IPS DF 19.7 (cell line): ENCODE measurements at places on chromosomes 5 and 9.

- no peak for DNase-seq
Measured at GRCh38 chr9:74554751-74555419, 57.8 kb downstream of the RORB start.

GRCh38 chr5:1800472-1801221 is 560 bp upstream of the NDUFS6 start:
- DNase-seq: no peak

DNA sequence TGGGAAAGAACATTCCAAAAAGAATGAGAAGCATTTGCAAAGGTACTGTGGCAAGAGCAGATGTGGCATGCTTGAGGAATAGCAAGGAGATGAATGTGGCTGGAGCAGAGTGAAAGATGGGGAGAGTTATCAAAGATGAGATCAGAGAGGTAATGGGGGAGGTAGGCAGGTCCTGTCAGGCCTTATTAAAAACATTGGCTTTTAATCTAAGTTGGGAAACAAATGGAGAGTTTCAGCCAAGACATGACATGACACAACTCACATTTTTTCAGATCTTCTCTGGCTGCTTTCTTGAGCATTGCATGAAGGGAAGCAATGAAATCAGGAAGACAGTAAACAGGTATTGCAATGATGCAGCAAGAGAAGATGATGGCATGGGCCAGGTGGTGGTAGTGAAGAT is 120.3 kb downstream of the MUSK start:
- DNase-seq: no peak

DNA sequence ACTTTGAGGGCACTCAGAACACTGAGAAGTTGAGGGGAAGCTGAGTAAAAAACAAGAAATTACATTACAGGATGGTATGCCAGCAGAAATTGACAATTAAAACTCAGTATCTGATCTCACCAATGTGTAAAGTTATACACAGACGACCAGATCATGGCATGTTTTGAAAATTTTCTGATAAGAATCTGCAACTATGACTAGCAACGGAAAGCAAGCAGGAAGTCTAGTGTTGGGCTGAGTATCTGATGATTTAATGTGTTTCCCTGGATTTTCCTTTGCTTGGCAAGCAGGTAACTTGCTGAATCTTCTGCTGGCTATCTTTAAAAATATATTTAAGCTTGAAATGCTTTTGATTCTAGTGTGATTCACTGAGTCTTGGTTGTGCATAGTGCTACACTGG is 5.2 kb upstream of the GCNT4 start:
- no peak for DNase-seq

GRCh38 chr9:16718952-16719351 is 151.5 kb downstream of the BNC2 start:
- no peak for DNase-seq

DNA sequence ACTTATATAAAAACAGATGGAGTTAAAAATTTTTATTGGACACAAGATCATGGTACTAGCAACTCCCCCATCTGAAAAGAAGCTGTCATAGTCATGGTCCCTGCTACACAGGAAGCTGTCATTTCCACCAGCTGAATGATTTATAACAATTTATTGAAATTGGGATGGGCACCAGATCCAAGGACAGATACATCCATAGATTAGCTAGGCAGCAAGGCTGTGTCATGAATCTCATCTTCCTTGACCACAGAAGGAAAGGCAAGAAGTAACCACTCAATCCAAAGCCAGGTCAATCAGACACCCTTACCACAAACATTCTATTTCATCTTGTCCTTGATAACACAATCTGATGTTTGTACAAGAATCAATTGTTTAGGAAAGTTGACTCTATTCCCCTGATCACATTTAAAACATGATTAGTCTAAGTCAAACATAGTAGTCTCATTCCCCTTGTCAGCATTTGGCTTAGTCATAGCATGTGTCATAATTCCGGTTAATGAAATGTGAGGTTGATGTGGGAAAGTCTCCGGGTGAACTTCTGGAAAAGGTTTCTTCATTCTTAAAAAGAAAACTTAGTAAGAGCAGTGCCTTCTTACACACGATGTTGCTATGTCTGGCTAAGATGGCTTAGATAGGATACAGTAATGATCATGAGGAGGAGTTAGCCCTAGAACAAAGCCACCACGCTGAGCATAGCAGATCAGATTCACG is 462.6 kb upstream of the PAPPA start:
- DNase-seq: no peak

DNA sequence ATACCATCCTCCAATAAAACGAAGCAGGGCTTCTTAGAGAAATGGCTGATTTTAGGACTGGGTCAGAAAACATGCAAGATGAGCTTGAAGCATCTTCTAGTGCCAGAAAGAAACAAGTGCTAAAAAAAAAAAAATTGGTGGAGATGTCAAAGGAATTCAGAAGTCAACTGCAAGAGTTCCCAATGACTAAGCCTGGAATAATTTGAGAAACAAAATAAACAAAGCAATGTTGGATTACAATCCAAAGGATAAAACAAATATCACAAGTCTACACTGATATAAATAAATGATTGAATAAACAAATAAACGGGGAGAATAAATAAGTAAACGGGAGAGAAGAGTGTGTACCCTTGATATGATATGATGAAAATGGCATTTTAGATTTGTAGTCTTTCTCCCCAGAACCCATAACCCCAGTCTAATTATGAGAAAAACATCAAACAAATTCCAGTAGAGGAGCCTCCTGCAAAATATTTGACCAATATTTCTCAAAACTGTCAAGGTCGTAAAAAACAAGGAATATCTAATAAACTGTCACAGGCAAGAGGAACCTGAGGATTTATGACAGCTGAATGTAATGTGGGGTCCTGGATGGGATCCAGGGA is 63.5 kb upstream of the CCL21 start:
- DNase-seq: no peak

GRCh38 chr5:134649163-134649835 is 714 bp downstream of the SEC24A start:
- DNase-seq: no peak

- no peak for DNase-seq
Measured at GRCh38 chr9:28956116-28956880, 1383.0 kb upstream of the C9orf72 start.

GRCh38 chr5:154198611-154199230 is 8.2 kb downstream of the GALNT10 start:
- DNase-seq: no peak

- DNase-seq: no peak
Measured at GRCh38 chr5:106940986-106941385, 729.8 kb downstream of the EFNA5 start.

GRCh38 chr5:154401355-154401754 is 44.4 kb upstream of the SAP30L start:
- DNase-seq: no peak

DNA sequence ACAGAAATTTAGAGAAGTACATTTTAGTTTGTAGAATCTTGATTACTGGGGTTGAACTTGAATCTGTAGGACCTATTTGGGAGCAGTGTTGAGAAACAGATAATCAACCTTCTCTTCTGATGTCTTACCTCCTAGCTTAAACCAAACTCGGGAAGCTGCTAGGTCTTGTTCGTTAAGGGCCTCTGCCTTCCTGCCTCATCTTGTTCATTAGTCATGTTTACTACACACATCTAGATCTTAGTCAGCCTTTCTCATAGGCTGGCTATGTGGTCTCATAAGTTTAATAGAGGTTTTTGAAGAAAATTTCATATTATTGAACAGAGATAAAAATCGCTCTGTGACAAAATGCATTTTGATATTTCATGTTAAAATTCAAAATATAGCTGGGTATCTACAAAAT is 331.0 kb upstream of the EDIL3 start:
- DNase-seq: no peak

DNA sequence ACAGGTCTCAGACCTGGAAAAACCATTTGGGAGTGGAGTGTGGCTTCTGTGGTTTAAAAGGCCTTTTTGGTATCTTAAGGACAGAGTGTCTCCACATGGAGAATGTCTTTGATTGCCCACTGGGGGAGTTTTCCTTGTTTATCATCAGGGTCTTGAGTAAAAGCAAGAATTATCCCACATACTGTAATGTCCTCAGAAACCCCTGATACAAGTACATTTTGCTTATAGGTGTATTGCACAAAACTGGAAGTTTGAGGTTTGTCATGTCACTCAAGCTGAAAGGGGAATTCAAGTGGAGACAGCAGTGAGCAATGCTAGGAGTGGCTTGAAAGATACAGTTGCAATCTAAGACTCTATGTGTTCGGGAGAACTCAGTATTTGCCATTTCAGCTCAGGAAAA is 62.7 kb upstream of the GRAMD2B start:
- DNase-seq: no peak

GRCh38 chr5:107580889-107581820 is 89.6 kb downstream of the EFNA5 start:
- DNase-seq: no peak

GRCh38 chr5:39473156-39473775 is 48.5 kb upstream of the DAB2 start:
- DNase-seq: no peak

DNA sequence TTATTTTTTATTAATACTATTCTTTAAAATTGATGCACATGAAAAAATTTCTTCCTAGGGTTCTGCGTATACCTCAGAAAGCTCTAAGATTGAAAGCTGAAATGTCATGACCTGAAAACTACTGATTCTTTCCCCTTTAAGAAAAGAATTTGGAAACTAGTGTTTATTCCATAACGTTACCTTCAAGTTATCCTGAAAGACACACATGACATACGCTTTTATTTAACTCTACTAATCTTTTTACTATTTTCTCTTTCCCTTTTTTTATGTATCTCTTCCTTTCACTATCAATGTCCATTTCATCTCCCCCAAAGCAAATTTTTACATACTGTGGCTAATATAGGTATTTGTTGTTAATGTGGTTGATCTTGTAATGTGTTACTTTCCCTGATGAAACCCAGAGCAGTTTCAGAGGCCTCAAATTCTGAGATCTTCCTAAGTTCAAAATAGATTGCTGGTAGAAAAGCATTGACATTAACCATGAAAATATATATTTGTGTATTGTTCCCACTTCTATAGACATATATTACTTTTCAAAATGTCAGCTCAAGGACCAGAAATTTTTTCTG is 7.4 kb downstream of the NIPBL start:
- DNase-seq: no peak

- DNase-seq: no peak
Measured at GRCh38 chr5:52598968-52599367, 188.7 kb upstream of the ITGA1 start.

DNA sequence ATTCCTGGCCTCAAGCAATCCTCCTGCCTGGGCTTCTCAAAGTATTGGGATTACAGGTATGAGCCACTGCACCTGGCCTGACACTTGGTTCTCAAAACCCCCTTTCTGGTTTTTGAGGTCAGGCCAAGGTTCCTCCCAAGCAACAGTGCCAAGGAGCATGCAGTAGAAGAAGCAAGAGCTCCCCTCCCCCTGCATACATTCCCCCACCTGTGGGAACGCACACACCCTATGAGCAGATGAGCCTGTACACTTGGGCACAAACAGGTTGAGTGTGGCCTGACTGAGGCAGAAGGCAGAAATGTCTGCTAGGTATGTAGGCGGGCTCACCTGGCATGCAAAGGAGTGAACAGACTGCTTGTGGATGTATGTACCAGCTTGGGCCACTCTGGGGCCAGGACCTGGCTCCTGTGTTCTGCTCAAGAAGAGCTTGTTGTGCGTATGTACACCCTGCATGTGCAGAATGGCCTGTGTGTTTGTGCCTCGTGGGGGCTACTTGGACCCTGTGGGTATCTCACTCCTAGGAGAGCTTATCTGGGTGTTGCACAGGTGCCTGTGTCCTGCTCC is 1.7 kb downstream of the GPRIN1 start:
- no peak for DNase-seq

DNA sequence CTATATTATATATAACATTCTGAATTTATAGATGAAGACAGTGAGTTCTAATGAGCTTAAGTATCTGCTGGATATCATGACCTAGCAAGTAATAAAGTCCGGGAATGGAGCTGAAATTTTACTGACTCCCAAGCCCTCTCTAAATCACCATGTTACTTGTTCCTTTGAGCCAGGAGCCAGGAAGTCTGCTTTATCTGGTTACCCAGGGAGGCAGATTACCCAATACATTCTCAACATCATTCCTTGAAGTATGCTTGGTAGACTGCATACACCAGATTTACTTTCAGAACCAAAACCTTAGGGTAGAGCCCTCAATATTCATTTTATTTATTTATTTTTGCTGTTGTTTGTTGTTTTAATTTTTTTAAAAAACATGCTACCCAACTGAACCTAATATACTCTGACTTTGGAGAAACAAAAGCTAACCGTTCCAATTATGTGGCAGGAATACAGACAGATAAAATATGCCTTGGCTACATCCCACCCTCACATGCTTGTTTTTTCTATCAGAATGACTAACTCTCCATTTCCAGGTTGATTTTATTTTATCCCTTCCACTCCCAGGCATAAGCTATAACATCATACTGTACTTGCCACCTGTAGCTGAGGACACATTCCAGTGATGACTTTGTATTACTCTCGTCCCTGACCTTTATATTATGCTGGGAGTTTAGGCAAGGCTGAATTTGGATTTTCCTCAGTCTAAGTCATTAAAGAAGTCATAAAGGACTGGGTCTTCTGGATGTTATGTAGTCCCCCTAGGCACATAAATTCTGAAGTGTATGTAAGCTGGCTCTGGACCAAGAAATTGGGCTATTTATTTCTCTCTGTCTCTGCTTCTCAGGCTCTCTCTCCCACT is 82.0 kb downstream of the YIPF5 start:
- no peak for DNase-seq

DNA sequence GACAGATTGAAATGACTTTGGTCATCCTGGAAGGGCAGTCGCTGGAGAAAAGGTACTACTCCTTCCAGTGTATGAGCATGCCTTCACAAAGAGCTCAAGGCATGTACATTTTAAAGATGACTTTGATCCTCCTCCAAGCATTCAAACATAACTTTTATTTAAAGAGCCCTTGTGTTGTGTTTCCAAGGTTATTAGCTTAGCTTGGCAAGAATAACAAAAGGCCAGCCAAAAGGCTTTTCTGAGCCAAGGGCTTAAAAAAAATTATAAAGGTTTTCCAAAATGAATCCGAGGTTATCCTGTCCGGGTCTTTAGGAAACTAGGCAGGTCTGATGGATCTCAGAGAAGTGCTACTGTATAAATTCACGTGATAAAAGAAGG is 71.0 kb upstream of the PLPP6 start:
- no peak for DNase-seq
